ENCODE measurements at places on chromosomes 7 and 10.

- DNase-seq: peak; percentile 13
Measured at GRCh38 chr10:69757553-69758309, 44.0 kb upstream of the COL13A1 start.

GRCh38 chr7:23594879-23595604 lies 2.1 kb upstream of the CCDC126 start:
- peak; percentile 85 for DNase-seq

DNA sequence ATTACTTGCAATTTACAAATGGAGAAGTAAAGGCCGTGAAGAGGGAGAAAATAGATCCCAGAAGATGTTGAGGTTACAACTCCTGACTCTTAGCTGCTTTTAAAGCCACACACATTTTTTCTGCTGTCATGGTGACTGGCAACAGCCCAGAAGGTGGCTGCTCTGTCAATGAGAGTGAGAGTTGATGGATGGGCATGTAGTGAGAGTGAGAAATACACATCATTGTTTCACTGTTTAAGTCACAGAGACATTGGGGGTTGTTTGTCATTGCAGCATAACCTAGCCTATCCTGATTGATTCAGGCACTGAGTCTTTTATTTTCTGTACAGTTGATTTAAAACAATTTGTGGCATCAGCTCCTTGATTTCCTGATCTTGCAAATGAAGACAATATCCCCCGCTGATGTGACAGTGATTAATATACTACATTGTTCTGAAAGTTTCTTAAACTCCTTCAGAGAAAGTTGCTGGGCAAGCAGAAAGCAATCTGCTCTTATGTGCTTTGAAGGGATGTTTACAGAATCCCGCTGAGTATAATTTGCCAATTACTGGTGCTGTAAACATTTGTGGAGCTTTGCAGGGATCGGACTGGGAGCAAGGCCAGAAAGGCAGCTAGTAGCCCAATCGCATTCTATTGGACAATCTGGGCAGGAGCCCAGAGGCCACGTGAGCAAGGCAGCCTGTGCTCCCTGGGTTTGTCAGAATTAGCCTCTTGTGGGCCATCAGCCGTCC lies 229.6 kb downstream of the PRPF18 start:
- no peak for DNase-seq

DNA sequence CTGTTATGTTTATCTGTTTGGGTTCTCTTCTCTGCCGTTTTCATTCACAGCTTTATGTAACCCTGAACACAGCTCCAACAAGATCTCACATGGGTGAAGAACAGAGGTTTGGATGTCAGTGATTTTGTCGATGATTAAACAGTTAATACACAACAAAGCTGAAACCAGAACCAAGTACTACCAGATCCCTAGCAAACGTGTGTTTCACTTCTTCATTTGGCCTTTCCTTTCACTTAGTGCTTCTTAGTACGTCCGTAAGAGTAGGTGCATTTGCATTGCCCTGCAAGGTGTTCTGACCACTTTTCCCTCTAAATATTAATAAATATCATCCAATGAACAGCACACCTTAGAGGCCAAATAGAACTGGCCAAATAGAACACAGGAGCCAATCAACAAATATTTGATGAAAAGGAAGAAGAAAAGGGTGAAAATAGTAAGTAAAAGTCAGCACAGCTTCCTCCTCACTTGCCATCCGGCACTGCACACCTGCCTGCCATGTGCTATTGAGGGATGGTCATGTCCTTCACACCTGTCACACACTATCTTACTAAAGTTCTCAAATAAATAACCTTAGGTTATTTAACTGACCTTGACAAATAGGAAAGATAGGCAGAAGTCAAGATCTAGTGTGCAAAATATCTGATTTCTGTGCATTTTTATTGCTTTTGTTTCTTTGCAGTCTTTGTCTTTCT lies 252.6 kb upstream of the ANKRD30A start:
- no peak for DNase-seq

- DNase-seq: no peak
Measured at GRCh38 chr10:33287112-33287511, 47.4 kb downstream of the NRP1 start.

DNA sequence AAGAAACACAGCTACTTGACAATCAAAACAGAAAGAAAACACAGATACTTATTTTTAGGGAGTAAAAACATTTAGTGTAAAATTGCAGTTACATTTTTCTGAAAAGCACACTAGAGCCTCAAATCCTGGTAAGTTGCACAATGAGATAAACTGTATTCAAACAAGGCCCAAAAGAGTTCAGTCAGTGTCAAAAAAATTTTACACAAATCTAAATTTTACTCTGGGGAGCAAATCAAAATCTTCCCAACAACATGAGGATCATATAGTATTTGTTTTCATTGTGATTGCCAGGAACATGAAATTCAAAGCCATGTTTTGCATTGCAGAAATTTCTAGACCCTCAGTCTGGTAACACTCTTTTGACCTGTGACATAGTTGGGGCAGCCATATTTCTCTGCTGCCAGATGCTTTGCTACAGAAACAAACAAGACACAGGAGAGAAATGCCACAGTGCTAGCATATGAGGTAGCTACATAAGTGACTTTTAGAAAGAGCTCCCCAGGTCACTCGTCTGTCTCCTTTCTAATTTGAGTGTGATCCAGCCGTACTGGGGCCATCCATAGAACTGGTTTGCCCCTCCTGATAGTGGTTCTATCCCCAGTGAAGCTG lies 49.6 kb downstream of the PDE1C start:
- no peak for DNase-seq

- DNase-seq: peak; percentile 59
Measured at GRCh38 chr7:132109769-132110168, 466.5 kb downstream of the PLXNA4 start.

DNA sequence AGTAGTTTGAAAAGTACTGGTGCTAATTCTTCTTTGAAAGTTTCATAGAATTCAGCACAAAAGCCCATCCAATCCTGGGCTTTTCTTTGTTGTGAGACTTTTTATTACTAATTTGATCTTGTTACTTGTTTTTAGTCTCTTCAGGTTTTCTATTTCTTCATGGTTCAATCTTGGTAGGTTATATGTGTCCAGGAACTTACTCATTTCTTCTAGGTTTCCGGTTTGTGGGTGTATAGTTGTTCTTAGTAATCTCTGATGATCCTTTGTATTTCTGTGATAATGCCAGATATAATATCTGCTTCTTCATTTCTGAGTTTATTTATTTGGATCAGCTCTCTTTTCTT lies 147.5 kb downstream of the RTKN2 start:
- DNase-seq: no peak

- DNase-seq: no peak
Measured at GRCh38 chr7:21450076-21450475, 22.2 kb downstream of the SP4 start.

GRCh38 chr7:32223721-32224120 lies 153.5 kb upstream of the PDE1C start:
- peak; percentile 6 for DNase-seq

DNA sequence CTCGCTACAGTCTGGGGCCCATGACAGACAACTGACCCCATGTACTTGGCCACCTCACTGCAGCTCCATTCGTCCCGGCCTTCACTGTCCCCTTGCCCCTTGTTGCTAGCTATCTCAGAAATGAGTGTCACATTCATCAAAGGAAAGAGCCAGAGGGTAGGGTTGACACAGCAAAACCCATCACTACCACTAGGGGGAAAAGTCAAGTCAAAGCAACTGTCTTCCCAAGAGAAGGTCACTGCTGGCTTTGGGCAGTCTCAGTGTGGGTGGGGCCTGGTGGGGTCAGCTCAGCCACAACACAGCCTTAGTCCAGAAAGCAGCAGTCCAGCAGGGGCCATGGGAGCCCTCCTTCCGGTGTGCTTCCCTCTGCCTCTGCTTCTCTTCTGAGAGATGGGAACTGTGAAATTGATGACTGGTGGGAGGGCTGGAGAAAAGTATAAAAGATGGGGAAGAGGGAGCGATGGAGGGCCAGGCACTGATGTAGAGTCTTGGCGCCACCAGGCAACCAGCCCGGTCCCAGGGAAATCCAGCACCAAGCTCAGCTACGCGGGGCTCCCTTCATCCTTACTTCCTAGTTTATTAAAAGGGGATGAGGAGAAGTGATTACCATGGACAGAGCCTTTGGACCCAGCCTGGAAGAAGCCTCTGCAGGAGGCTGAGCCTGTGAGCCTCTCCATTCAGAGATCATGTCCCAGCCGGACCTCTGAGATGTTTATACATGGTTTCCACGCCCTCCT lies 58.0 kb downstream of the PLXNA4 start:
- no peak for DNase-seq

DNA sequence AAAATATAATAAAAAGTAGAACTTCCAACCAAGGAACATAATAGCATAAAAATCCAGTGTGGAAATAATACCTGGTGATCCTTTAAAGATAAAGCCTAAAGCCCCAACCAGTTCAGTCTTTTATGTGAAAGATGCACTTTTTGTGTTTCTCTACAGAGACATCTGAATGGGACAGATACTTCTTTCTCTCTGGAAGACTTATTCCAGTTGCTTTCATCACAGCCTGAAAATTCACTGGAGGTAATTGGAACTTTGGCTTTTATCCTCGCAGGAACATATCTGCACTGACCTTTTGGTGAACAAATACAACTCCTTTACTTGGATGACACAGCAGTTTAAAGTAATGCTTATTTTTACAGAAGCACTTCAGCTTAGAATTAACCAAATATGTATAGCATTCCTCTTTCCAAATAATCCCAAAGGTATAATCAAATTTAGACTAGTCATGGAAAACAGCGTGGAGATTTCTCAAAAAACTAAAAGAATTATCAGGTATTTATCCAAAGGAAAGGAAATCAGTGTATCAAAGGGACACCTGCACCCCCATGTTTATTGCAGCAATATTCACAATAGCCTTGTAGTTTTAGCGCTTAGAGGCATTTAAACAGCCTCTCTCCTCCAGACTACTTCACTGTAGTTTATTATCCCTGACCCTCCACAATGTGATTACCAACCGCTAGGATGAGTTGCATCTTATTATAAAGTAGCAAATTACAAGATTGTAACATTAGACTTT lies 16.8 kb downstream of the HNRNPA2B1 start:
- DNase-seq: no peak

DNA sequence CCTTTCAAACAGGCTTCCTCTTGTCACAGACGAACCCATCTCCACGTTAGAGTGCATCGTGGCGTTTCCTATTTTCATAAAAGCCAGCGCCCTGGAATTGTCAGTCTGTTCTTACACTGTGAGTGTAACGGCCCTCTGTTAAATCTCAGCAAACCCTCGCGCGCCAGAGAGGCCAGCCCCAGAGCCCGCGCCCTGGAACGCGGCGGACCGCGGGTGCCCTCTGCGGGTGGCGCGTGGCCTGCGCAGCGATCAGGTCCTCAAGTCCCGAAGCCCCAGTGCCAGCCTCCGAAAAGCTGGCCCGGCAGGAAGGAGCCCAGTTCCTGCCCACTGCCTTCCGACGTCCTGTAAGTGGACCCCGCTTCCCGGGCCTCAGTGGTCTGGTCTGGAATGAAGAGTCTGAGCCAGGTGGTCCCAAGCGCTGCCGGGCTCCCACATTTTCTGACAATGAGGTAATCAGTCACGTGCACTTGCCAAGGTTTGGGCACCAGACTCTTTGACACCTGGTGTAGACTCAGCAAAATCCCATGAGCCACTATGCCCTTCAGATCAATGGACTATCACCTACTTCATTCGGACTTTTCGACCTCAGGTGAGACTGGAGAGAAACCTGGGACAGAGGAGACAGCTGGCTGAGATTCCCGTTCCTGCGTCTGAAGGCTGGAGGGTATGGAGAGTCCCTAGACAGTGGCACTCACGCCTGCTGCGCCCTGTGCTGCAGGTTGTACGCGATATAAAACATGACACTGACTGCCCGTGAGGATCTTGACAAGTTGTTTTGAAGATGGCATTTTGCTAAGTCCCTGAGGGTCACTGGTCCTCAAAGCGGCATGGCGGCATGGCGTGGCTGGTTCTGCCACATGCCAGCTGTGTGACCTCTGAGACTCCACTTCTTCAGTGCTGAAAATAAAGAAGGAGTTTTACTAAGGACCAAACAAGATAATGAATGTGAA lies 109.4 kb upstream of the LANCL2 start:
- DNase-seq: peak; percentile 83

- no peak for DNase-seq
Measured at GRCh38 chr10:35212856-35213255, 86.2 kb downstream of the CREM start.

DNA sequence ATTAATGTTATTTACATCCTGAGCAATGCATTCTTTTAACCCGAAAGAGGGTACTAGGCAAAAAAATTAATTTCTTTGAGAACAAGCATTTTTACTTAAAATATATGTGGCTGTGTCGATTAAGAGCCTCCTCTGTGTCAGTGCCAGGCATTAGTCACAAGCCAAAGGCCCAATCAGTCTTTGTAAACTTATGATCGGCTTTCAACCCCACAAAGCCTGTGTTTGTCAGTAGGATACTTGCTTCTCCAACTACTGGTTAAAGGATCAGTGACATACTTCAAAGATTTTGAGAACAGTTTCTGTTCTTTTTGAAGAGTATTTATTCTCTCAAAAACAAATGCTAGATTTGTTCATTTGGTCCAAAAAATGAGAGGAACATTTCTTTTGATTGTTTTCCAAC lies 159.3 kb downstream of the NRCAM start:
- no peak for DNase-seq

DNA sequence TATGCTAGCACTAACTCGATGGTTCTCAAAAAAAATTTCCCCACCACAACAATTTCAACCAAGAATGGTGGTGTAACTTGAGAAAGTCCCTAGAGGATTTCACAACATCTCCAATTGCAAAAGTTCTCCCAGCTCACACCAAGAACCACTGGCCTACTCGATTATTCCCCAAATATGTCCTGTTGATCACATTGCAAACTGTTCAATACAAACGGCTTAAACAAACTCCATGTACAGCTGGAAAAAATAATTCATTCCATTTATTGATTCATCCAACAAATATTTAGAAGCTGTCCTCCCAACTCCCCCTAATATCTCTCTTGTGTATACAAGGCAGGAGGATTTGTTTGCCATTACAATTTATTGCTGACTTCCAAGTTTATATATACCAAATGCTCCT lies 19.1 kb downstream of the TMEM176B start:
- DNase-seq: no peak

- no peak for DNase-seq
Measured at GRCh38 chr7:30866939-30867338, 44.7 kb upstream of the AQP1 start.

GRCh38 chr10:77666821-77667220 lies 29.2 kb upstream of the KCNMA1 start:
- no peak for DNase-seq

DNA sequence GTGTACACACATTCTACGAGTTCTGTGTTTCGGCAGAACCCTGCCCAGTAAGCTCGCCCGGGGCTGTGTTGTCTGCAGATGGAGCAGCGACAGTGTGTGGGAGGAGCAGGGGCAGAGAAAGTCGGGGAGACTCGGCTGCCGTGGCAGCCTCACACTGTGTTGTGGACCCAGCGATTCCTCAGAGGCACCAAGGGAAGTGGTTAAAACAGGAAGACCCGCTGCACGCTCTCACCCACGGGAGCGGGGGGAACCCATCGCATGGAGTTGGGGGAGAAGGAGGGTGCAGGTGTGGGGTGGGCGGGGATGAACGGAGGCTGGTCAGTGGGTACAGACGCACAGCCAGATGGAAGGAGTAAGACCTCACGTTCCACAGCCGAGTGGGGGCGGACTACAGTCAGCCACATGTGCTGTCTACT lies 250.2 kb downstream of the ELFN1 start:
- no peak for DNase-seq

All from epithelial cell of esophagus (primary cell).